RCC 7860 (cell line): ENCODE measurements at places on chromosomes 3 and 15.

- DNase-seq = peak; percentile 99
These were observed 76.0 kb upstream of the DCBLD2 start for GRCh38 chr3:98977520-98977919.

DNA sequence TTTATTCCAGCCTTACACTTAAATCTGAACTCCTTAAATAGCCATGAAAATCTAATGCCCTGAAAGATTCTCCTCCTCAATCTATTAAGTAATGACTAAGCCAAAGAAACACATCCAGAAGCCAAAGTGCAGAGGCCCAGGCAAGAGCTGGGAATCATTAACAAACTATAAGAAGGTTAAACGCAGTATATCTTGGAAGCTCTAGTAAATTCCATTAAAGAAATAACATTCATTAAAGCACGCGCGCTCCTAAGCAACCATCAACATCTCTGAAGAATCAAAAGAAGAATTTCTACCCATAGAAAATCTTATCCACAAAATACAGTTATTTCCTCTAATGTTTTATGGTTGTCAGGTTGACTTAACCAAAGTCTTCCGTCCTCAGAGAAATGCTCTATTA, 29.5 kb downstream of the MB21D2 start:
- DNase-seq = peak; percentile 88

- no peak for DNase-seq
These were observed 45.0 kb upstream of the FOXP1 start for GRCh38 chr3:71628522-71628921.

DNA sequence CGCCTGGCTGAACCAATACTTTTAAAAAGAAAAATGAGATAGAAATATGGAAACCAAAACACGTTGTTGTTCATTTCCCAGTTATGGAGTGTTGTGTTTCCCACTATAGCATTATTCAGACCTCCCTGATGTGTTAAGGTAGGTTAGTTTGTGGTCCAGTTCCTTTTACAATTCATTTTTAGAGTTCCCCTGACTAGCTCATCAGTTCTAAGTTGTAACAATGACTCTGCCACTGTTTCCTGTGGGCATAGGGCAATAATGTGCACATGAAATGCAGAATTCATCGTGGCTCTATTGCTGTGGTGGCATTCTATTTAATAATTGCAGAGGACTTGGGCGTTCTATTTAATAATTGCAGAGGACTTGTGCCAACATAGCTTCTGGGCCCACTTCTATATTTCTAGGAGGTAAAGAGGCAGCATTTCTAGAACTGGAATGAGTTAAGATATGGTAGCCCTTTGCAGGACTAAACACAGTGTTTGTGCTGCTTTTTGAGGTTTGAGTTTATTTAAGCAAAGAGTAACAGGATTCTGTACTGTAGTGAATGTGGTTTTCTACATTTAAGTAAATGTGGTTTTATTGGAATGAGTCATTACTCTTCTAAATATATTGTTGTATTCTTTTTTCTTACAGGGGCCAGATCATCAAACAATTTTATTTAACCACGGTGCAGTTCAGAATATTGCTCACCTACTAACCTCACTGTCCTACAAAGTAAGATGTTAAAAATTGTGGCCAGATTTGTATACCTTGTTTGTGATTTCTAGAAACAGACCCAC, 47.5 kb downstream of the ARMC8 start:
- DNase-seq = no peak

DNA sequence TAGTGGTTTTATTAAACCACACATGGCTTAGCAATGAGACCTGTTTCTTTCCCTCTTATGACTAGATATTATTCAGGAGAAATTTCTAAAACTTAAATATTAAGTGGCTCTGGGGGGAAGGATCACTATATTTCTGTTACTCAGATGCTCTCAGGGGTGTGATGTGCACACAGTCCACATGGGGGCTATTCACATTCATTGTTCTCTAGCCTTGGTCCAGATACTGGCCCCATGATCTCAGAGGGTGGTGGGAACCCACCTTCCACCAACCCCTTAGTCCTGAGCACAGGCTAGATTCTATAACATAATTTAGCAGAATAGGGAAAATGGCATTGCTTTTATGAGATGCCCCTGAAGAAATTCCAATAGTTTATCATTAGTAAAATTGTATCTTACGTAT, 149.0 kb upstream of the ST8SIA2 start:
- DNase-seq = no peak

DNA sequence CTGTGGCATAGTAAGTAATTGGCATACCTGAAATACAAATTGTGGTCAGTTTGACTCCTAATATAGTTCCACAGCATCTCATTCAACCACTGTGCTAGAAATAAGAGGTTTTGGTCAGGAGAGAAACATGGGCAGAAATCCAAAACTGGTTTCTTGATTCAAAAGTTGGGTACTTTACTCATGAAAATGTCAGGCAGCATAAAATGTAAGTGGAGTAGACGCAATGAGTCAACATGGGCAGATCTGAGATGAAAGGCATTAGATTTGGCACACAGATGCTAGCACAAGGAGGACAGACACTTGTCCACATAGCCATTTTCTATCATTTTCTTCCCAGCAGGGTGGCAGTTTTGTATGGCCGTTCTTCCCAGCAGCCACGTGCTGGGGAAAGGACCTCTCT, 255.8 kb upstream of the CDIN1 start:
- no peak for DNase-seq

- no peak for DNase-seq
These were observed 35.7 kb downstream of the NBEAL2 start for GRCh38 chr3:47015151-47015550.

GRCh38 chr15:29795610-29796009, 26.7 kb downstream of the TJP1 start:
- DNase-seq = no peak
